Fibroblast of mammary gland (primary cell): ENCODE measurements at places on chromosomes 4 and X.

DNA sequence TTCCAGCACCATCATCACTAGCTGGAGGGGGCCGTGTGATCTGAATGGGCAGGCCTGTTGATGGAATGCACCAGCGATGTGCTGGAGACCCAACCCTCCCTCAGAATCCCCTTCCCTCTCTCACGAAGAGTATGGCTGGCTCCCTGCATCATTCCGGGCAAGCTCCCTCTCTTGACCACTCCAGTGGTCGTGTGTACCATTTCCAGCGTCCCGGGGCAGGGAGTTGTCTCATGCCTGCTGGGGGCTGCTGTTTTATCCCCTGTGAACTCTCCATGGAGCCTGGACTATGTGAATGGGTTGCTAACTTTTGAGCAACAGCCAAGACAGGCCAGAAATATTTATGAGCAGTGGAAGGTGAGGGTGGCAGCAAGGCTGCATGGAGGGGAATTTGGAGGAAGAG, 8.1 kb downstream of the CSAG1 start:
- no peak for DNase-seq

GRCh38 chr4:55793479-55793878, 26.1 kb upstream of the EXOC1L start:
- no peak for DNase-seq

GRCh38 chrX:19127649-19128168, 5.4 kb upstream of the ADGRG2 start:
- DNase-seq = peak; percentile 87

- no peak for DNase-seq
Observed at GRCh38 chr4:121777625-121778024, 12.7 kb upstream of the SMIM43 start.

- DNase-seq = no peak
Observed at GRCh38 chrX:15382813-15383212, 1.4 kb downstream of the VEGFD start.

GRCh38 chr4:183747931-183748670, 89.0 kb downstream of the TRAPPC11 start:
- DNase-seq = no peak

DNA sequence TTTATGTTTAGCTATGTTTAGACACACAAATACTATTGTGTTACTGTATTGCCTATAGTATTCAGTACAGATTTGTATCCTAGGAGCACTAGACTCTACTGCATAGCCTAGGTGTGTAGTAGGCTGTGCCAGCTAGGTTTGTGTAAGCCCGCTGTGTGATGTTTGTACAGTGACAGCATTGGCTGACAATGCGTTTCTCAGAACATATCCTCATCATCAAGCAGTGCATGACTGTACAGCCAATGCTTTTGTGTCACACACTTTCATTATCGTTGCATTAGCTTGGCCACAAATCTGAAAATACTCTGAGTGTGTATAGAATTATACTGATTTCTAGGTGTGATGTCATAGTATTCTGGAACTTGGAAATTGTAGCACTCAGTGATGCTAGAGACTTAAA, 63.4 kb downstream of the CLDN34 start:
- peak; percentile 65 for DNase-seq

DNA sequence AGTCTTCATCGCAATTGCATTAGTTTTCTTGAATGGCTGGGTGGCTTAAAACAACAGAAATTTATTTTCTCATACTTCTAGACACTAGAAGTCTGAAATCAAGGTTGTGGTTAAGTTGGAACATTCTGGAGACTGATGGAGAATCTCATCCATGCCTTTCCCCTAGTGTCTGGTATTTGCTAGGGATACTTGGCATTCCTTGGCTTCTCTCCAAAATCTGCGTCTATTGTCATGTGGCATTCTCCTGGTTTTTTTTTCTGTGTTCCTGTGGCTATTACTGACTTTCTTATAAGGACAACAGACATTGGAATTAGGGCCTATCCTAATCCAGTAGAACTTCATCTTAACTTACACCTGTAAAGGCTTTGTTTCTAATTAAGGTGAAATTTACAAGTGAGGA, 272.8 kb upstream of the EPHA5 start:
- peak; percentile 33 for DNase-seq

GRCh38 chr4:10584042-10584441, 100.5 kb downstream of the CLNK start:
- peak; percentile 76 for DNase-seq

DNA sequence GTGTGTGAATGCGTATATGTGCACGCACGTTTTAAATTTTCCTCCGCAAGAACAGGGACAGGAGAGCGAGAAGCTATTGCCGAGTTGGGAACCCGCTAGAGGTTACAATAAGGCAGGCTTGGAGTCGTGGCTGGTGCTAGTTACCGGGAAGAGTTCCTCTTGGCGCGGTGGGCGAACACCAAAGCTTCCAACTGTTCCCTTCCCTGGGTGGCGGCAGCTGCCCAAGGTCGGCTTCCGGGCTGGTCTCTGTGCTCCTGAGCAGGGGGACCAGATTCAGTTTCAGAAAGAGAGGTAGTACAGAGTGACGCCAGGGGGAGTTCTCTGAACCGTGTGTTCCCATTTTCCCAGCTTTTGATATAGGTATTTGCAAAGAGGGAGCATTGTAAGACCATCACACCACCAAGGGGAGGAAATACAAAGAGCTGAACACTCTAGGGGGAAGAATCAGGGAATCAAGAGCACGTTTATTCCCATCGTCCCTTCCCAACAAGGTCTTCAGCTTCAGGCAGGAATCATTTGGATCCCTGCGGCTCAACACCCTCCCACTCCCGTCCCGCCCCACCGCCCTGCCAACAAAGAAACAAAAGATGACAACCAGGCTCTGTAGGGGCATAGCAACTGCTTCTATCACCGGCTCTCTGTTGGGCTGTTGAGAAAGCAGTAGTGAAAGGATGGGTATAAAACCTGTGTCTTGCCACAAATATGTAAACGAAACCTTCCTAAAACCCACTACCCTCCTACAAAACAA, 113.6 kb upstream of the TEX13C start:
- DNase-seq = no peak

- DNase-seq = peak; percentile 59
Observed at GRCh38 chr4:111943796-111944203, 201.5 kb upstream of the FAM241A start.
